ENCODE measurements at places on chromosomes 2 and 18. TPM values are rescaled to one million over a fixed set of nuclear protein-coding genes. Genes with fewer than 3 reads are reported as not detected.

OTOS gene
- not detected for total RNA-seq

GRCh38 chr18:12946549-12947284 is 1.1 kb upstream of the SEH1L start:
- peak overlapping the region; percentile 98 for H3K27ac ChIP-seq
- no peaks in the 10 kb centered on the region for H3K27me3 ChIP-seq
- peak overlapping the region; percentile 98 for H3K4me3 ChIP-seq
- H3K4me1 ChIP-seq = peaks cover 28% of the 10 kb centered on the region
- H3K36me3 ChIP-seq = no peaks in the 10 kb centered on the region
- DNase-seq = no peak

DNA sequence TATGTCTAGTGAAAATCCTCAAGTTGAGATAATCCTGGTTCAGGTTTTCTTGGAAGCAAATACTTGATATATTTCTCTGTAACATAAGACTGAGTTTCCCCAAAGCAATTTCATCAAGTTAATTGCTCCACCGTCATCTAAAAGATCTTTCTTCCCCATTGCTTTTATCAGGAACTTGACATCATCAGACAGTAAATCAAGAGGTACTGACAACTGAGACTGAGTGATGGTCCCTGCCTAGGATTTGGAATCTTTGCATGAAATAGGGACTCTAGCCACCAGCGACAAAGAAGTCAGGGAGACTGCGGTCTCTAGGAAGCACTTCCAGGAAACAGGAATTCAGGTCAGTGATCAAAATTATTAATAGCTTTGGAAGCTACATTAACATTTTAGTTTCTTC is 43.4 kb upstream of the SCN1A start:
- H3K27me3 ChIP-seq = peaks cover 17% of the 10 kb centered on the region
- no peak overlapping the region for H3K27ac ChIP-seq
- no peaks in the 10 kb centered on the region for H3K4me1 ChIP-seq
- DNase-seq = no peak

DNA sequence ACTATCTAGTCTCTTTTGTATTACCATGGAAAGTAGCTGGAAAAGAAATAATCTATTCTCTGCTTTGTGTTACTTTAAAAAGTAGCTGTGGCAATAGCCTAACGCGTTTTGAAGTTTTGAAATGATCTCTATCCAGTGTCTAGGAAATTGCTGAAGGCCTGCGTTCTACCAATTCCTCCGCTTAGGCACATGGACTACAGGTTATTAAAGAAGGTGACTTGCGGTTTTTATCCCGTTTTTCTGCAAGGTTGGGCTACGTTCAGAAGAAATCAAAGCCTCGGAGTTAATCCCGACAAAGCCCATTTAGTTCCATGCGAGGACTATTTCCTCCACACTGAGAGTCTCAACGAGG is 636 bp upstream of the UBXN4 start:
- DNase-seq = no peak
- H3K27ac ChIP-seq = no peak overlapping the region
- H3K4me1 ChIP-seq = peaks cover 22% of the 10 kb centered on the region
- no peaks in the 10 kb centered on the region for H3K27me3 ChIP-seq

DNA sequence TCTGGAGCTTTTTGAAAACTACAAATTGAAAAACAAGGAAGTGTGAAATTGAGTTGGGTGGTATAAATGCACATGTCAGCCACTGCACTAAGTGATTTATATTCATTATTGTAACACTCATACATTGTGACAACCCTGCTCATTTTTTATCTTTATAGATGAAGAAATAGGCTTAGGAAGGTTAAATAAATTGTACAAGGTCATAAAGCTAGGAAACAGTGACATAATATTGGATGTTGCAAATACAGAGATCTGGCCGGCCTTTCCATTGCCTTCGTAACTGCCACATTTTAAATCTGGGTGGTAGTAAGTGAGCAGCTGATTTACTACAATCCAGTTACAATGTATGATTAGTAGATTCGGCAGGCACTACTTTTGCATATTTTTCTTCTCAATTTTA is 76.6 kb upstream of the LPIN2 start:
- no peak overlapping the region for H3K4me3 ChIP-seq
- H3K27me3 ChIP-seq = no peaks in the 10 kb centered on the region
- H3K4me1 ChIP-seq = peaks cover 6% of the 10 kb centered on the region
- no peak overlapping the region for H3K27ac ChIP-seq

- H3K36me3 ChIP-seq = peaks cover 5% of the 10 kb centered on the region
- no peak overlapping the region for H3K4me3 ChIP-seq
- H3K27ac ChIP-seq = no peak overlapping the region
- DNase-seq = no peak
- peaks cover 54% of the 10 kb centered on the region for H3K27me3 ChIP-seq
Measured at GRCh38 chr18:47420130-47420529, 168.7 kb upstream of the SKOR2 start.

RETREG2 gene
- 78.4 TPM for total RNA-seq

- no peaks in the 10 kb centered on the region for H3K36me3 ChIP-seq
- no peak overlapping the region for H3K27ac ChIP-seq
- no peak for DNase-seq
- no peaks in the 10 kb centered on the region for H3K27me3 ChIP-seq
Measured at GRCh38 chr2:216950547-216950946, 90.7 kb upstream of the TNP1 start.

FAHD2B gene
- total RNA-seq = 16.9 TPM

DNA sequence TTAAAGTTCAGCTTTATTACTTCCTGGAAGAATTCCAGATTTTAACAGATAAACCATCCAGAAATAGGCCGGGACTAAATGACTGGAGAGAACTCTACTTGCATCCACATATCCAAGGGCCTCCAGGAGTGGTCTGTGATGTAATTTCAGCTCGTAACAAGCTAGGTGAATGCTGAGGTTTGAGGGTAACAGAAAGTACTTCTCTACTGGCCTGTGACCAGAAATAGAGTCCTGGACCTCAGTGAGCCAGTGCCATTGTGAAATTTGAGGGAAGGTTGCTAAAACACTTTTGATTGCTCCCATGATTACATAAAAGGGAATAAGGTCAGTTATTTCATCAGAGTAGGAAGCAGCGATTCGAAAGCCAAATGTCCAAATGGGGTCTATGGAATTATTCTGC is 158.1 kb downstream of the DOCK10 start:
- peaks cover 33% of the 10 kb centered on the region for H3K4me1 ChIP-seq
- no peaks in the 10 kb centered on the region for H3K27me3 ChIP-seq
- H3K36me3 ChIP-seq = peaks cover 7% of the 10 kb centered on the region
- no peak for DNase-seq
- H3K27ac ChIP-seq = peak overlapping the region; percentile 62

DNA sequence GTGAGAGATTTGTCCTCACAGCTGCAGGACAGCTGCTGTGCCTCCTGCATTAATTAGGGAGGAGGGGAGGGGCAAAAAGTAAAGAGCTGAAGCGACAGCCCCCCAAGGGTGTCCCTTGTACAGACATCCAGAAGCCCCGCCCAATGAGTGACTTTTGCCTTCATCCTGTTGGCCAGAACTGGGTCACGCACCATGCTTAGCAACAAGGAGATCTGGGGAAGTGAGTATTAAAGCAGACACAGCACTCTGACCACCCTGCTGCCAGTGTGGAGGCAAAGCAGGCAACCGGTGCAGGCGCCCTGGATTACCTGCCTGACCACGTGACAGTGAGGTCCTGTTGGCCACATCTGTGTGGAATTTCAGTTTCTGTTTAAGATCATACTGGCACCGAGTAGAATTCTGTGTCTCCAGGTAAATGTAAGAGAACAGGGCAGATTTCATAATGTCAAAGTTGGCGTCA is 21.5 kb upstream of the BIN1 start:
- peak overlapping the region; percentile 43 for H3K4me3 ChIP-seq
- DNase-seq = no peak
- peak overlapping the region; percentile 29 for H3K27ac ChIP-seq
- peaks cover 9% of the 10 kb centered on the region for H3K27me3 ChIP-seq
- peaks cover 4% of the 10 kb centered on the region for H3K4me1 ChIP-seq

CYP27C1 gene
- not detected for total RNA-seq

GRCh38 chr18:78900938-78901909 is 78.4 kb upstream of the SALL3 start:
- peaks cover 5% of the 10 kb centered on the region for H3K36me3 ChIP-seq
- peaks cover 44% of the 10 kb centered on the region for H3K27me3 ChIP-seq
- H3K27ac ChIP-seq = no peak overlapping the region

SATB2 gene
- total RNA-seq = 0.05 TPM

RGPD4 gene
- total RNA-seq = not detected

DNA sequence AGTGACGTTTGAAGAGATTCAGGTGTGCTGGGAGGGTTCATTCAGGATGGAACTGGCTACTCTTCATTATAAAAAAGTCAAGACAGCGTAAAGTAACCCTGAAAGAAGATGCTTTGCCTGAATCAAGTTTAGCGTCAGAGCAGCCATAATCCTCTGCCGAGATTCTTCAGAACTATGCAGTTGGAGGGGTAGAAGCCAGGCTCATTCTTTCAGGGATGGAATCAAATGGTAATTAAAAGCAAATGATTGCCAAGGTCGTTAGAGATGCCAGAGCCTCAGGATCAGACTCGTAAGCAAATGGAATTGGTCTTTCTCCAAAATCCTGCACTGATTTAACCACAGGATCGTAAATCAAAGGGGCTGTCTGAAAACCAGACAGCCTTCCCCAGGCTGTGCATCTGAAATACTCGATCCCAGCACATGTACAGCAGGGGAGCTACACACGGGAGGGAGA is 21.9 kb downstream of the APCDD1 start:
- no peak overlapping the region for H3K27ac ChIP-seq
- peaks cover 2% of the 10 kb centered on the region for H3K36me3 ChIP-seq
- DNase-seq = no peak

GRCh38 chr2:29718076-29718686 is 203.2 kb downstream of the ALK start:
- no peaks in the 10 kb centered on the region for H3K36me3 ChIP-seq
- H3K27me3 ChIP-seq = peaks cover 35% of the 10 kb centered on the region
- no peak for DNase-seq
- no peak overlapping the region for H3K27ac ChIP-seq

DNA sequence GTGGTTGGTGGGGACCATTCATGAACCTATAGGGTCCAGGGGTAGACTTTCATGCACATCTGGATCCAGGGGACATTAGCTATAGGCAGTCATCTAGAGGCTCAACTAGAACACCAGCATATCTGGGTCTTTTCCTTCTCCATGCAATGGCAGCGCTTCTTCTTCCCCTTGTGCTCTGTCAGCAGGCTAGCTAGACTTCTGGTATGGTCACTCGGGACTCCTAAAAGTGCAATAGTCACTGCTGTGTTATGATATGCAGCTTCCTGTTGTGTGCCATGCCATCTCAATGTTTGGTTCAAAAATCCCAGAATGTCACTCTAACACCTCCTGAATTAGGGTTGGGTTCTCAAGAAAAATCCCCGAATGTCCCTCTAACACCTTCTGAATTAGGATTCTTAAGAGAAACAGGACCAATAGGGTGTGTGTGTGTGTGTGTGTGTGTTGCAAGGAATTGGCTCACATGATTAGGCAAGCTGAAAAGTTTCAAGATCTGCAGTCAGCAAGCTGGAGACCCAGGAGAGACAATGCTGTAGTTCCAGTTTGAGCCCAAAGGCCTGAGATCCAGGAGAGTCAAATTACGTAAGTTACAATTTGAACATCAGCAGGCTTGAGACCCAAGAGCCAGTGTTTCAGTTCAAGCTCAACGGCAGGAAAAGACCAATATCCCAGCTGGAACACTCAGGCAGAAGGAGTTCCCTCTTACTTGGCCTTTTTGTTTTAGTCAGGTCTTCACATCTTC is 97.1 kb upstream of the LTBP1 start:
- H3K36me3 ChIP-seq = peaks cover 3% of the 10 kb centered on the region
- H3K27me3 ChIP-seq = peaks cover 25% of the 10 kb centered on the region
- peaks cover 4% of the 10 kb centered on the region for H3K4me1 ChIP-seq
- no peak overlapping the region for H3K27ac ChIP-seq

- no peak overlapping the region for H3K27ac ChIP-seq
- H3K27me3 ChIP-seq = no peaks in the 10 kb centered on the region
- H3K4me3 ChIP-seq = peak overlapping the region; percentile 90
Measured at GRCh38 chr18:8611916-8612576, 2.8 kb downstream of the RAB12 start.

DNA sequence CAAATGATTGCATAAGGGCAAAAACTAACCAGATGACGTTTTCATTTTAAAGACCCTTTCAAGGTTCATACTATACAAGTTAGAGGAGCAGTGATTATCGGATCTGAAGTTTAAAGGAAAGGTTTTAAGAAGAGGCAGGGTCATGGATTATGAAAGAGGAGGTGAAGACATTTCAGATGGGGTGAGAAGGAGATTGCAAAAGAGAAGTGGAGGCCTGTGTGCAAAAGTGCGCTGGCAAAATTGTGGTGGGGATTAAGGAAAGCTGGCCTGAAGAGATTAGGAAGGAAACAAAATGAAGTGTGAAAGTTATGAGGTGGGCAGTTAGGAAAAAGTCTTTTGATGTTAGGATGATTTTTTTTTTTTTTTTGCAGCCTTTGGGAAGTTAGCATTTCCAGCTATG is 935.7 kb upstream of the FAM98A start:
- no peak for DNase-seq
- no peak overlapping the region for H3K4me3 ChIP-seq
- no peak overlapping the region for H3K27ac ChIP-seq
- no peaks in the 10 kb centered on the region for H3K36me3 ChIP-seq
- H3K4me1 ChIP-seq = no peaks in the 10 kb centered on the region
- no peaks in the 10 kb centered on the region for H3K27me3 ChIP-seq

NXPH2 gene
- total RNA-seq = not detected

DNAH6 gene
- 1.0 TPM for total RNA-seq

CYP1B1 gene
- 1.4 TPM for total RNA-seq

- DNase-seq = no peak
- peaks cover 30% of the 10 kb centered on the region for H3K27me3 ChIP-seq
- H3K4me1 ChIP-seq = no peaks in the 10 kb centered on the region
Measured at GRCh38 chr2:120731175-120731574, 4.5 kb upstream of the GLI2 start.

PDE1A gene
- total RNA-seq = not detected

DNA sequence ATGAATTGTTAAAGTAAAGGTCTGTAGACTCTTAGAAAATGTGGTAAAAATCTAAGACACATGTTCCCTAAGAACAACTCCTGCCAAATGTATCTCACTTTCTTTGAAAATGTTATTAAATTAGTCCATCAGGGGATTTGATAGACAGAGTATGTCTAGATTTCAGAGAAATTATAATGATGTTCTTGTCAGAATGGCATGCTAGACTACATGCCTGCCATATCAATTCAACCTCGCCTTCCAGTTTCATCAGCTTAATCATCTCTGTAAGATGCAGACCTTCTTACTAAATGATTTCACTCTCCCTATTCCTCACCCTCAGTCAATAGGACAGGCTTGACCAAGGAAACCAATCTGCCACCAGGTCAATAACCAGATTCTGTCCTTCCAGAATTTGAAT is 368.4 kb downstream of the TXNL1 start:
- H3K4me3 ChIP-seq = no peak overlapping the region
- no peak overlapping the region for H3K27ac ChIP-seq
- peaks cover 5% of the 10 kb centered on the region for H3K27me3 ChIP-seq
- H3K4me1 ChIP-seq = no peaks in the 10 kb centered on the region
- DNase-seq = no peak

FAM237A gene
- not detected for total RNA-seq

TMEM163 gene
- 0.57 TPM for total RNA-seq

GRCh38 chr2:219041252-219041651 is at the start of gene CFAP65:
TSS of gene CFAP65 (minus strand) at chr2:219041516. CDS start at chr2:219039048, 2,468 bp downstream.
- H3K4me3 ChIP-seq = peak within 1 kb of the TSS; percentile 19
- no peaks in the 10 kb centered on the region for H3K36me3 ChIP-seq
- H3K27me3 ChIP-seq = peaks cover 80% of the 10 kb centered on the region
